GM13977 (cell line): ENCODE measurements at places on chromosomes 13 and 19.
A peak's percentile ranks its signal among the peaks of the same experiment; 100 is the strongest.

DNA sequence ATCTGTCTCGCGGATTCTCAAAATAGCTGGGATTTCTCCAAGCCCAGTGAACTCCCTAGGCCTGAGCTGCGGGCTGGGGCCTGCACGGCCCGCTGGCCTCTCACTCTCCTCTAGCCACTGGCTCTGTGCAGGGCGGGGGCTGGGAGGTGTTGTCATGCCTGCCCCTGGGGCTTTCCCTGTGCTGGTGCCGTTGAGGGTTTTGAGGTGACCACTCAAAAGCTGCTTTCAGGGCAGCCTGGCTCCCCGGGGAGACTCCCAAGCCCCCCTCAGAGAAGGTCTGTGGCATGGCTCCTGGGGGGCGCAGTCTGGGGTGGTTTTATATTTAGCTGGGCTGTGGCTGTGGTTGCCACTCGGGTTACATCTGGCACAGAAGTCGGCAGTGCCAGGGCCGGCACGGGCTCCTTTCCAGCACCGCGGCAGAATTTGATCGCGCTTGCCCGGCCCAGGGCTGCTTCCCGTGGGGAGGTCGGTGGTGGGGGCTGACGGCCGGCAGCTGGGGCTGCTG is 10.0 kb downstream of the NDUFB7 start:
- DNase-seq: peak; percentile 62

- no peak for DNase-seq
Observed at GRCh38 chr19:33815380-33816340, 19.0 kb downstream of the KCTD15 start.

- no peak for DNase-seq
Observed at GRCh38 chr19:39352381-39353255, 10.4 kb downstream of the SAMD4B start.

- no peak for DNase-seq
Observed at GRCh38 chr19:58305932-58306323, 751 bp downstream of the ERVK3-1 start.

DNA sequence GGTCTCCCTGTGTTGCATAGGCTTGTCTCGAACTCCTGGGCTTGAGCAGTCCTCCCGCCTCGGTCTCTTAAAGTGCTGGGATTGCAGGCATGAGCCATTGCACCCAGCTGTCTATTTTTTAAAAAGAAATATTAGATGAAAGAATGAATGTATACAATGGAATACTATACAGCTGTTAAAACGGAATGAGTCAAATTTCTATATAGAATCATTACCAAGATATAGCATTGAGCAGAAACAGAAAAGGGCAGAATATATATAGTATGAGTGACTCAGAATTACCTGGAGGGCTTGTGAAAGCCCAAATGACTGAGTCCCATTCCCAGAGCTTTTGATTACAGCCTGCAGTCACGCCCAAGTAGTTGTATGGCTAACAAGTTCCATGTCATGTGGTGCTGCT is 4.4 kb downstream of the DACT3 start:
- no peak for DNase-seq

DNA sequence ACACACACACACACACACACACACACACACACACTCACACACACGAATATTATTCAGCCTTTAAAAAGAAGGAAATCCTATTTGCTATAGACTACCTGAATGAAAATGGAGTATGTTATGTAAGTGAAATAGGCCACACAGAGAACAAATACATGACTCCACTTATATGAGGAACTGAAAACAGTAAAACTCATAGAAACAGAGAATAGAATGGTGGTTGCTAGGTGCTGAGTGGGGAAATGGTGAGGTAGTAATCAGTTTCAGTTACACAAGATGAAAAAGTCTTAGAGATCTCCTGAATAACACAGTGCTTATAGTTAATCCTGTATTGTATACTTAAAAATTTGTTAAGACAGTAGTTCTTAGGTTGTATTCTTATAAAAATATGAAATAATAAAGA is 8.2 kb downstream of the ZNF677 start:
- peak; percentile 25 for DNase-seq

GRCh38 chr19:6020166-6020882 is 42.4 kb upstream of the RANBP3 start:
- DNase-seq: no peak

- no peak for DNase-seq
Observed at GRCh38 chr13:45508776-45509175, 44.0 kb downstream of the COG3 start.

DNA sequence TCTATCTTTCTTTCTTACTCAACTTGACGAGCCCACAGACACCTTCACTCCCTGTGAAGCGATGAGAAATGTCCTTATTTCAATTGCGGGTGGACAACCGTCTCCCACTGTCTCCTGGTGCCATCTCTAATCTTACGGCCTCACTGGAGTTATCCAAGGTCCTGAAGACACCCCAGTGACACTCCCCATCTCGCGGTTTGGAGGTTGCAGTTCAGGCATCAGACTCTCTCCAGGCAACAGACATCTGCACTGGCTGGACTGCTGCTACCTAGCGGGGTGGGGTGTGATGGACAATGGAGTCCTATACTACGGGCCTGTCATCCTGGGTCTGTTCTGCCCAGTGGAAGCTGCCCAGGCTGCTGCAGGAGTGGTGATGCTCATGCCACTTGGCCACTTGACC is 18.3 kb upstream of the IRS2 start:
- no peak for DNase-seq

- no peak for DNase-seq
Observed at GRCh38 chr13:60210510-60211330, 47.0 kb upstream of the DIAPH3 start.
